Activated CD4-positive, alpha-beta T cell treated with anti-CD3 and anti-CD28 coated beads for 24 hours (primary cell): ENCODE measurements at places on chromosomes 6 and 20.

DNA sequence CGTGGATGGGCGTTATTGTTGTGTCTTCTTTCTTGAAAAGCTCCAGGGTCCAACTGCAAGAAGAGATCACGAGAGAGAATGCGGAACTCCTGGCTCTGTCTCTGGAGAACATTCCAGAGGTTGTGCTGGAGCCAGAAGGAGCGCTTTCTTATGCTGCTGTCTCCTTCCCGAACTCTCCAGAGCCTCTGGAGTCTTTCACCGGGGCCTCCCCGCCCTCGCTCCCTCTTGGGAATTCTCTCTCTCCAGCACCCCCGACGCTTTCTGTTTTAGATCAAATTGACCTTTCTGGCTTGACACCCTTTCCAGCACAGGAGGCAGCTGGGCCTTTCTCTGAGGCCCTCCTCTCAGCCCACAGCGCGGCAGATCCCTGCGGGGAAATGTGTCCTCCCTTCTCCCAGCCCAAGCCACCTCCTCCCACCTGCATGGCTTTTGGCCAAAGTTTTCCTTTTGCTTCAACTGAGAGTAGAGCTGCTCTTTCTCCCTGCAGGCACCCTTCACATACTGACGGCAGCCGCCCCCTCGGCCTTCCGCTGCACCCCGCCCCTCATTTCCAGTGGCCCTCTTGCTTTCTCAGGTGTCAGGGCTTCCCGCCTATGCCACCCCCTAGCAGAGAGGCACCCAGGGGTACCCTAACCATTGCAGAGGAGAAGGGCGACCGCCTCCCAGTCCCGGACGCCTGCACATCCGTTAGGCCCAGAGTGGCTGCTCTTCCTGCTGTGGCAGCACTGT, 6.6 kb upstream of the CCR6 start:
- no peak for DNase-seq

GRCh38 chr6:155224618-155225017, 39.2 kb upstream of the CLDN20 start:
- DNase-seq = no peak

GRCh38 chr6:49416195-49416594, 46.9 kb downstream of the MMUT start:
- DNase-seq = no peak

GRCh38 chr6:11367638-11368199, 135.3 kb upstream of the NEDD9 start:
- no peak for DNase-seq

DNA sequence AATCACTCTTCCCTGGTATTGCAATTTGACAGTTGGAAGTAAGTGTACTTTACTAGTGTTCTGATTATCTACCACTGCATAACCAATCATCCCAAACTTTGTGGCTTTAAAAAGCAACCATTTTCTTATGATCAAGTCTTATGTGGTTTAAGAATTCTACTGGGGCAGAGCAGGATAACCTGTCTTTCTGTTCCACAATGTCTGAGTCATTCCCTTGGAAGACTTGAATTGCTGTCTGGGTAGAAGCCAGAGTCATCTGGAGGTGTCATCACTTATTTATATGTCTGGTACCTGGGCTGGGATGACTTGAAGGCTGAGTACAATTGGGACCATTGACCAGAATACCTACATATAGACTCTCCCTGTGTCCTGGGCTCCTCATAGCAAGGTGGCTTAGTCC, 644.3 kb downstream of the HDGFL1 start:
- no peak for DNase-seq

DNA sequence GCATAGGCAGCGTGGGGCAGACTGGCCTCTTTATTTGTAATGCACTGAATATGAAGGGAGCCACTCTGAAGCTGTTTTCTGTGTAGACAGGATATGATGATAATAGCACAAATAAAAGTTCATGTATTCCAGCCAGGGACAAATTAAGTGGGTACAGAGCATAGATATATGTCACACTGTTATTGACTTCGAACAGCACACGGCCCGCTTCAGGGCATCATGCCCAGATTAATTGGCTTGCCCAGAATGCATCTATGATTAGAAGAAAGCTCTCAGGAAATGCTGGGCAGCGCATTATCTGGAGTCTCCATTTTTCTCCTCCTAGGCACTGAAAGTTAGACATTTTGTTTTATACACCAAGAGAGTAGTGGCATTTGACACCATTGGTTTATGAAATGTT, 26.3 kb upstream of the SASH1 start:
- DNase-seq = no peak
